ENCODE measurements at places on chromosomes 1 and 21.

DNA sequence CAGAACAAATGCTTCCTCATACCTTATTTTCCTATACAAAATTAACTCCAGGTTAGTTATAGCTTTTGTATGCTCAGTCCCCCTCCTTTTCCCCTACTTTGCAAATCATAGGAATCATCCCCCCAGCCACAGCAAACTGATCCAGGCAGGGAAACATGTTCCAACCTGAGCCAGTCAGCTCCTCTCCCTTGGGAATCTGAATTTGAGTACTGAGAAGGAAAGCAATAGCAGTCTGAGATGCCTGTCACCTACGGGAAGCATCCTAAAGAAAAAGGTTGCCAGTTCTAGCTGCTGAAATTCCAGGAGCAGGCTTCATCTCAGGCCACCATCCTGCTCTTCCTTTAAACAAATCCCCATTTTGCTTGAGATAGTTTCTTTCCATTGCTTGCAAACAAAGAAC, 6.9 kb downstream of the ADSS2 start:
- no peak for DNase-seq
- peaks cover 7% of the 10 kb centered on the region for H3K36me3 ChIP-seq
- H3K4me3 ChIP-seq: no peak overlapping the region
- peaks cover 18% of the 10 kb centered on the region for H3K4me1 ChIP-seq
- H3K27ac ChIP-seq: no peak overlapping the region

DNA sequence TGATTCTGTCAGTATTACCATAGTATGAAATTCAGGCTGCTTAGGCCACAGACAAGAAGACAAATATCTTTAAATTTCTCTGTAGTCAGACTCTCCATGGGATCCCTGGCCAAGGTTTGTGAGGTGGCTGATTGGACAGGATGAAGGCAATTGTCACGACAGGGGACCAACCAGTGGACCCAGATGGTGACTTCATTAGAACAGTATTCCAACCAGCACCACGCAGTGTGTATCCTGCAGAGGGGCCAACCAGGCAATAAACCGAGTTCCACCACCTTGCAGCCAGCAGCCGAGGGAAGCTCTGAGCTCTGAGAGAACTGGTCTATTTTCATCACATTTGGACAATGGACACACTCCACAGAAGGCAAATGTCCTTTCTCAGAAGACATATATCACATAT, 16.1 kb downstream of the DSCAM start:
- no peaks in the 10 kb centered on the region for H3K36me3 ChIP-seq
- DNase-seq: no peak
- no peak overlapping the region for H3K4me3 ChIP-seq
- no peaks in the 10 kb centered on the region for H3K27me3 ChIP-seq

GRCh38 chr1:153795330-153795837, 20.2 kb downstream of the SLC27A3 start:
- peaks cover 3% of the 10 kb centered on the region for H3K36me3 ChIP-seq
- H3K27me3 ChIP-seq: no peaks in the 10 kb centered on the region
- H3K4me1 ChIP-seq: no peaks in the 10 kb centered on the region
- no peak overlapping the region for H3K27ac ChIP-seq

GRCh38 chr1:41963636-41964035, 44.9 kb upstream of the HIVEP3 start:
- DNase-seq: no peak
- no peak overlapping the region for H3K27ac ChIP-seq
- H3K36me3 ChIP-seq: no peaks in the 10 kb centered on the region
- H3K4me1 ChIP-seq: no peaks in the 10 kb centered on the region
- H3K27me3 ChIP-seq: no peaks in the 10 kb centered on the region

- no peaks in the 10 kb centered on the region for H3K4me1 ChIP-seq
- H3K36me3 ChIP-seq: no peaks in the 10 kb centered on the region
- no peak overlapping the region for H3K4me3 ChIP-seq
- H3K27me3 ChIP-seq: no peaks in the 10 kb centered on the region
- H3K27ac ChIP-seq: no peak overlapping the region
- DNase-seq: no peak
These were observed 91.8 kb downstream of the CENPF start for GRCh38 chr1:214694769-214695168.

DNA sequence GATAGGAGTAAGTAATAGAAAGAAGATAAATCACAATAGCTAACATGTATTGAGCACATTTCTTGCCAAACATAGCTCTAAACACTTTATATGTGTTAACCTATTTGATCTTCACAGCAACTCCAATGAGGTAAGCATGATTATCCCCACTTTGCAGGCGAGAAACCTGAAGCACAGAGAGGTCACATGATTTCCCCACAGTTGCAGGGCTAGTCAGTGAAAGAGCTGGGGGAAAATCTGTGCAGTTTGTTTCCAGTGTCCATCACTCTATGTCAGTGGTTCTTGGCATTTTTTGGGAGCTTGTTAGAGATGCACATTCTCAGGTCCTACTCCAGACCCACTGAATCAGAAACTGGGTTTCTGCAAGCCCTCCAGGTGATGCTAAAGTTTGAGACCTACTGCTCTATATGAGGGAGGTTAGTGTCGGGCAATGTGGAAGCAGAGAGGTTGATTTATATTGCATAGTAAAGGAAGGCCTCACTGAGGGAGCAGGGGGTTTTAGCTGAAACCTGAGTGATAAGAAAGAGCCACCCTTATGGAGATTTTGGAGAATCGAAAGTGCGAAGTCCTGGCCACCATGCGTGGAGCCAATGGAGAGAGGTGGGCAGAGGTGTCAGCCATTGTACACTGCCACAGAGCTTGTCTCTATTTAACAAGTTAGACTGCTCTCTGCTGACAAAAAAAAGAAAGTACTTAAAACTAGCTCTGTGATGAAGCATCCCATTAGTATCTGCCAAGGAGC, 20.9 kb downstream of the MCOLN3 start:
- no peak overlapping the region for H3K4me3 ChIP-seq
- H3K4me1 ChIP-seq: no peaks in the 10 kb centered on the region
- no peaks in the 10 kb centered on the region for H3K27me3 ChIP-seq
- H3K36me3 ChIP-seq: peaks cover 25% of the 10 kb centered on the region

DNA sequence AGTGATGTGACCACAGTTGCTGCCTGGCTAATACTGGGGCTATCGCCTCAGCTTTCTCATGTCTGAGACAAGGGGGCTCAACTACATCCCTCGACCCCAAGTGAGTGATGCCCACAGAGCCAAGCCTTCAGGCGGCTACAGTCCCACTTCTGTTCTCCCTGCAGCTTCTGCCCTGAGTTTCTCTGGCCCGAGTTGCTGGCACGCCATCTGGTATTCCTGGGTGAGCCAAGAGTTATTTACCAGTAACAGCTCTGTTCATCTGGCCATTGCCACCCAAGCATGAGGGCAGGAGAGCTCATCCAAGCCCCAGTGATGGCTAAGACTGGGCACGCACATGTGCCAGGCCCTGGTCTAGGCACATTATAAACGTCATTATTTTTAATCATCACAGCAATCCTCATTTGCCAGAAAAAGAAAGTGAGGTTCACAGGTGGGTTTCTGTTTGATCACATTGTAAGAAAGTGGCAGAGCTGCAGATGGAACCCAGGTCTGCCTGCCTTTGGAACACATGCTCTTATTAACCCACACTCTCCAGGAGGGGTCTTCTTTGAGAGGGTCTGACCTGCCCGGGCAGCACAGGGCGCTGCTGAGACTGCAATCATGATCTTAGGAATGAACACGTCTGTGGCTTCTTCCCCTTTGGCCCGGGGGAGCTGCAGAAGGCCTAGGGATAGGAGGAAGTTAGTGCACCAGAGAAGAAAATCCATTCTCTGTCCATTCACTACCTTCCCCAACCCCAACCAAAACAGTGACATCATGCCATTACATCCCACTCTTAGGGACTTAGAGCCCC, 27.5 kb downstream of the KCND3 start:
- DNase-seq: no peak
- no peak overlapping the region for H3K4me3 ChIP-seq
- no peaks in the 10 kb centered on the region for H3K36me3 ChIP-seq
- no peak overlapping the region for H3K27ac ChIP-seq
- H3K4me1 ChIP-seq: no peaks in the 10 kb centered on the region
- H3K27me3 ChIP-seq: peaks cover 3% of the 10 kb centered on the region

- DNase-seq: no peak
- H3K4me1 ChIP-seq: no peaks in the 10 kb centered on the region
- H3K27ac ChIP-seq: no peak overlapping the region
- H3K36me3 ChIP-seq: no peaks in the 10 kb centered on the region
These were observed 47.2 kb downstream of the MORN1 start for GRCh38 chr1:2344121-2344681.

- no peak overlapping the region for H3K27ac ChIP-seq
- no peak overlapping the region for H3K4me3 ChIP-seq
- H3K27me3 ChIP-seq: no peaks in the 10 kb centered on the region
- no peaks in the 10 kb centered on the region for H3K4me1 ChIP-seq
- DNase-seq: no peak
These were observed 7.1 kb upstream of the PALMD start for GRCh38 chr1:99638853-99639252.

GRCh38 chr1:93489756-93490155, 41.8 kb downstream of the FNBP1L start:
- H3K36me3 ChIP-seq: no peaks in the 10 kb centered on the region
- H3K4me1 ChIP-seq: no peaks in the 10 kb centered on the region

DNA sequence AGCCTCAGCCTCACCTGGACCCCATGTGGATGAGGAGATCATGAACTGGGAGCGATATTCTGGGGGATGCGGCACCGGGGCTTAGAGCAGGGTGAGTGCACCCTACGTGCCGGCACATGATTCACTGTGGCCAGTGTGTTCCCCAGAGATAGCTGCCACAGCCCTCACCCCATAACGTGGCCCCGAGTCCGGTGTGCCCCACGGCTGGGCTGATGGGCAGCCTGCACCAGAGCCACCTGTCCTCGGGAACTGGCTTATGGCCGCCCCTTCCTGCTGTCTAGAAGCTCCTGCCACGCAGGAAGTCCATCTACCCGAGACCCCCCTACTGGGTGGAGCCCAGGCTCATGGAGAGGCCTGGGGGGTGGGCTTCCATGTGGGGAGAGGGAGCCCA, 39.1 kb upstream of the SLC19A1 start:
- no peaks in the 10 kb centered on the region for H3K4me1 ChIP-seq
- H3K36me3 ChIP-seq: no peaks in the 10 kb centered on the region
- H3K4me3 ChIP-seq: no peak overlapping the region
- no peaks in the 10 kb centered on the region for H3K27me3 ChIP-seq
- no peak overlapping the region for H3K27ac ChIP-seq
